GDM1 (cell line): ENCODE measurements at places on chromosomes 7 and 10.

GRCh38 chr10:7866176-7866575 lies 47.9 kb downstream of the TAF3 start:
- no peak for DNase-seq

DNA sequence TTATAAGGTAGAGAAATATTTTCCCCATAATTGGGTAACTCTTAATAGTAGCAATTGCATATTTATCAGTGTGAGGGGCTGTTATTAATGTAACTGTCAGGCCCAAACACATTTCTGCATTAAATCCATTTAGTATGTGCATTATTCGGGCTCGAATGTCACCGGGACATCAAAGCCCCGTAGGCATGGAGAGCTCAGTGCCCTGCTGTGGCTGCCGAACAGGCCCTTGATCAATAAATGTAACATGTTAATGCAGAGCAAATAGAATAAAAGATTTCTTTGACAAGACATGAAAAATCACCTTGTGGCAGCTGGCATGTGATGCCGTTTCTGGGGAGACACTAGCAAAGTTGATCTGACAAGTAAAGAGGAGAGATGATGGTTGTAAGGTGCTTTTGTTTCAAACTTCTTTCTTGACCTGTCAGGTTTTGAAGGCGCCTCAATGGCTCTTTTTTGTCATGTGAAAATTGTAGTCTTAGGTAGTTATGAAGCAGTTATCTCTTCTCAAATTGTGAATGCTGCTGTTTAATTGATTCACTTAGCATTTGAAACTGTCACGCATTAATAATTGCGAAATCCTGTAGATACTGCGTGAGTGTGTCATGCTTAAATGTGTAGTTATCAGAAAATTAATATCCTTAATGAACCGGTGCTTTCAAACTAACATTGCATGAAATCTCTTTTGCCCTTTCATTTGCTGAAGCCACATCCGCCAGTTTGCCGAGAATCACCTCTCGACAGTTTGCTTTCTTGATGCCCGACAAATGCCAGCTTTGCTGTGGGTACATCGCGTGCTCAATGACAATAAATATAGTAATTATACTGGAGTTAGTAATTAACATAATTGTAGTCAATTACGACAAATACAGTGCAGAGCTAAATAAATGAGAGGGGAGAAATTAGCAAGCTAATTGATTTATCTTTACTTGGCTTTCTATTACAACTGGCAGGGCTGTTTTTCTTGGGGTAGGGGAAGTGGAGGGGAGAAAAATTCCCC lies 19.5 kb downstream of the LRMDA start:
- DNase-seq, result no peak

DNA sequence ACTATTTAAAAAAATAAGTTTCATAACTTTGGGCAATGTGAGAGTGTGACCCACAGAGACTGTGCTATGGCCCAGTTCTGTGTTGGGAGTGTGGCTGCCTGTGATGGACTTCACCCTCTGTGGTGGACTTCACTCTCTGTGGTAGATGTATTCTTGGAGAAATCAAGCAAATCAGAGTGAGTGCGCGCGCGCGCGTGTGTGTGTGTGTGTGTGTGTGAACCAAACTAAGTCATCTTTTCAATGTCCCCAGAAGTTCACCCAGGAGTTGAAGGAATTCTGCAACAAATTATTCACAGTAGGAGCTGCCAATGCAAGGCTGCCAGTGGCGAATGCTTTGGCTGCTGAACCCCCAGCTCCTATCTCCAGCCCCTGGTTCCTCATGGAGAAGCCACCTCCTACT lies 184.5 kb downstream of the ADAM12 start:
- no peak for DNase-seq

GRCh38 chr10:69449841-69450240 lies 1.4 kb upstream of the TSPAN15 start:
- DNase-seq, result no peak

- DNase-seq, result no peak
Measured at GRCh38 chr10:87866412-87866974, 3.1 kb downstream of the PTEN start.

DNA sequence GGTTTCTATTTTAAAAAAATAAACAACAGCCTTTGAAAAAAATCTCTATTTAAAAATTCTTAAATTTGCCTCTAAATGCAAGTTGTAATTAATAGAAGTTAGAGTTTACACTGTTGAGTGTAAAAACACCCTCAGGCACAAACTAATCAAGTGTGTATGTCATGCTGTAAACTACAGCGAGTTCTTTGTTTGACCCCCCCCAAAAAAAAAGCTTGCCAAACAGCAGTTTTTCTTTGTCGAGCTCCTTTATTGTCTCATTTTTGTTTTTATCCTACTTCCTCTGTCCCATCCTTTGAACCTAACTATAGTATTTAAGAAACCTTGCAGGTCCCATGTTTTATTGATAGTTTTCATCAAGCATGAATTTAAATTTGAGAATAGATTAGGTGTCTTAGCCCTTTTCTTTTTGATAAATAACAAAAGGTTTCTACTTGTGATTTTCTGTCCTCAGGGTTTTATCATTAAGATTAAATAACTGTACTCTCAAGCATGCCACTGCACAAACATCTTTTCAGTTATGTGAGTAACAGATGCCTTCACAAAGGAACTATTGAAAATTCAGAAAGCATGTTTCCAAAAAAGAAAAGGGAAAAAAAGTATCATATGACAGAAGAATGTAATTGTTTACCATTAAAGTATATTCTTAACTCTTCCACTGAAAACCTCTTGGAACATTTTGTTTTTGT lies 176.0 kb downstream of the ARID5B start:
- DNase-seq, result no peak

- DNase-seq, result no peak
Measured at GRCh38 chr10:58464956-58465355, 47.7 kb upstream of the BICC1 start.

- no peak for DNase-seq
Measured at GRCh38 chr7:3217166-3217565, 83.9 kb upstream of the SDK1 start.

GRCh38 chr7:82904871-82905270 lies 257.8 kb downstream of the PCLO start:
- no peak for DNase-seq

GRCh38 chr10:45118929-45119328 lies 118.2 kb downstream of the ZNF22 start:
- no peak for DNase-seq

- no peak for DNase-seq
Measured at GRCh38 chr7:46035166-46035565, 114.1 kb upstream of the IGFBP3 start.

DNA sequence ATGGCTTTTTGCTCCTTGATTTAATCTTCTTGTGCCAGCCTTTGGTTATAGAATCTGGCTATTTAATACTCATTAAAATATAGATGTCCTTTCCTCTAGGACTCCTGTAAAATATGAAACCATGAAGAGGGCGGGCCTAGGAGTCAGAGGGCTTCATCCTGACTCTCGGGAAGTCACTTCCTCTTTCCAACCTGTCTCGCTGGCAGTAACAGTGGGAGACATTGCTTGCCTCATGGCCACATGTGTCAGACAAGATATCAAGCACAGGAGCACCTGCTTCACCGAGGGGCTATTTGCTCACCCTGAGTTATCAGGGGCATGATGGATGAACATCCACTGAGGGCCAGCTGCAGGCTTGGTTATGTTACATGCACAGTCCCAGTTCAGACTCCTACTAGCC lies 31.0 kb downstream of the SLIT1 start:
- DNase-seq, result no peak

DNA sequence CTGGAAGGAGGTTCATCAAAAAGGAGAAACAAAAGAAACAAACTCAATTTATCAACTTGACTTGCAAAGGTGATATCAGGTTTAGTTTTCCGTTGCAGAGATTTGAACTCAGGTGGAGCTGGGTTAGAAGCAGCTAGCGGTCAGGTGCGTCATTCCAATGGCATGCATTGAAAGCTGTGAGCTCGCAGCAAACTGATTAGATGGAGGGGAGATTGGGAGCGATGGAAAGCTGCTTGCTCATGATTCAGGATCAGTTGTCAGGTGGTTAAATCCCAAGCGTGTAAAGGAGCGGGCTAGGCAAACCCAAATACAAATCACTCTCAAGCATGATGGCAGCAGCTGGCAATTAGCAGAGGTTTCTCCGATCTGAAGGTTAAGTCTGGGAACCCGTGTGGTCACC lies 49.3 kb upstream of the AFAP1L2 start:
- DNase-seq, result no peak

DNA sequence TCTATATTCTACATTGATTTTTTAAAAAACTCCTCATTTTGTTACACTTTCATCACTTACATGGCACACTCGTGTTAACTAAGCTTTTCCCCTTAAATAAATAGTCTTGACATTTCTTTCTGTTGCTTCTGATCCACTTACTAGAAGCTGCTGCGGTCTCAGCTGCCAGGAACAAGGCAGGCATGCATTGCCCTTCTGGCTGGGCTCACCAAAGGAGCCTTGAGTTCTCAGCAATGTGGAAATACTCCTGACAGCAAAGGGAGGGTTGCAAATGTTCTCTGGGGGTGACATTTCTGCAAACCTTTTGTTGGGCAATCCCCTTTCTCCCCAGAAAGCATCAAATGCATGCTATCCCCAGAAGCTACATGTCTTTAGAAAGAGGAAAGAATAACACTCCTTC lies 350.1 kb downstream of the PRPF18 start:
- DNase-seq, result no peak

DNA sequence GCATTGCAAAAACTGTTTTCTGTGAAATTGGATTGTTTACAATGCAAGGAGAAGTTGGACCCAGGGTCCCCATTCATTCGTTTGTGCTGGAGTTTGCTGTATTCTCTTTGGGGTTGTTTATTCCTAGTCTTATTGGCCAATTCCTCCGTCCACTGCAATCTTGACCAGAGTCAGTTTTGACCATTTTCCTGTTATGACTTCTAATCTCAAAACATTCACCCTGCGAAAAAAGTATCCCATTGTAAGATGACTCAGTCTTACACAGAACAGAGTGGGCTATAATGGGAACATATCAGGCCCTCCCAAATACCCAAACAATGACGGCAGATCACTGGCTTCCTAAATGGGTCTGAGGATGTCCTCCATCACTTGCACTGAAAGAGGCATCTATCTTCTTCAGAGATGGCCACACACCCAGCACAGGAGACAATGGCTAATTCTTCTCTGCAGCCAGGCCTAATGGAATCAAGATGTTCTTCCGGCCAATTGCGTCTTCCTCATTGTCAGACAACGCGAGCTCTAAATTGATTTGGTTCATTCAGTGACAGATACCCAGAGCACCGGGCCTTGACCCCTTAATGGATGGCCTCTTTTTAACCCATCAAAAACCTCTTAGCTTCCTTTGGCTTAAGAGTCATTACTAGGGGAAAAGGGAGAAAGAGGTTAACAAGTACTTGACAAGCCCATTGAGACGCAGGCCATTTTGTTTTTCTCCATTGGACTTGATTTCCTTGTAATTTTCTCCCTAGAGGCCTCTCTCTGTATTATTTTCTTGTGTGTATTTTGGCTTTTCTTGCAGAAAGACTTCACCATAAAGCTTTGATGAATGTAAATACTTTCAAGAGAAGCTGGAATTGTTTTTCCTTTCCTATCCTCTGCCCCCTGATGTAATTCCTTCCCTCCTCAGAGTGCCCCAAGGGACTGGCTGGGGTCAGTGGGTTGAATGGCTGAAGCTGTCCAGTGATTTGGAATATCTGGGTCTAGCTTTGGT lies 129.6 kb downstream of the PRPF18 start:
- DNase-seq, result no peak

GRCh38 chr10:64771253-64772050 lies 1250.3 kb downstream of the REEP3 start:
- DNase-seq, result no peak

- DNase-seq, result no peak
Measured at GRCh38 chr10:106577266-106577665, 587.2 kb downstream of the SORCS1 start.

DNA sequence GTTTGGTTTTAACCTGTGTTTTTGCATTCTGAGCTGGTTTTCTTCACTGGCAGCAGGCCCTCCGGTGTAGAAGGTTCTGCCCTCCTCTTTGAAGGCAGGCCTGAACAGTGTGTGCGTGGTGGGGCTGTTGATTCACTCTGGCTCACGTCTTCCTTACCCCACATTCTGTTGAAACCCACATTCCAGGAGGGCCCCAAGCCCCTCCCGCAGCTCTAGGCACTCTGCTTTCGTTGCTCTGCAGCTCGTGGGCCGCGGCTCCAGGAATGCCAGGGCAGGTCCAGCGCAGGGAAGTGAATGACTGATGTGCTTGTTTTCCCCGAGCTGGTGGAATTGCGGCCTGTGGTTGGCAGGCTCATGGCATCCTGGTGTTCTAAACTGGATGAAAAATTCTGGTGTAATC lies 49.0 kb downstream of the HTRA1 start:
- DNase-seq, result no peak

- DNase-seq, result peak; percentile 10
Measured at GRCh38 chr7:26284995-26285632, 6.5 kb upstream of the SNX10 start.

DNA sequence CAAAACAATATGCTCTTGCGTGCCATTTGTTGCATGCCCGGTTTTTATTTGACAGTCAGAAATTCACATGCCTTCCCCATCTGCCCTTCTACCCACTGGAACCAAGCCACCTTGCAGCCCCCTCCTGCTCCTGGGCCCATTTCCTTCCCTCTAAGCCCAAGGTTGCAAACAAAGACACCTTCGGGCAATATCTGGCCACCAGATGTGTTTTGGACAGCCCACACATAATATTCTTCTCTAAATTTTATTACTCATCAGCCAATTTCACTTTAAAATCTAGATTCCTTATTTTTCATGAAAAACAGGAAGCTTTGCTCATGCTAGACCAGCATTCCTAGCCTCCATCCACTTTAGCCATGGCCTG lies 18.2 kb upstream of the C10orf105 start:
- DNase-seq, result peak; percentile 24

DNA sequence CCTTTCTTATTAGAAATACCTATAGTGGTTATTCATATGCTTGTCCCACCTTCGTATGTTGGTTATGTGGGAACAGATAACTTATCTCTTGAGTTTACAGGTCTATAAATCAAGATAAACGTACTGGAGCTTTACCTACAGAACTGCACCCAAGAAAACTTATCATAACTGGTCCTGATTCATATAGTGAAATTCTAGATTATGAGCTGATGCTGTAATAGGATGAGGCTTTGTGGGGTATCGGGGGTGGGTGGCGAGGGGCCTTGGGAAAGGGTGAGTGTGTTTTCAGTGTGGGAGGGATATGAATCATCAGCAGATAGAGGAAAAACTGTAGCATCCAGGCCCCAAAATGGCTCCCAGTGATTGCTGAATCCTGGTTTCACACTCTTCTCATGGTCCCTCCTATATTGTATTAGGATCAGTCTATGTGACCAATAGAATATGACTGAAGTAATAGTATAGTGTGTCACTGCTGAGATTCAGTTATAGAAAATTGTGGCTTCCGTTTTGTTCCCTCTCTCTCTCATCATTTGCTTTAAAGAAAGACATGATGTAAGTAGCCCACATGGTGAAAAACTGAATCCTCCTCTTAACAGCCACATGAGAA lies 706.8 kb upstream of the LRRTM3 start:
- DNase-seq, result no peak

GRCh38 chr10:48478980-48479811 lies 125.7 kb downstream of the ARHGAP22 start:
- no peak for DNase-seq

DNA sequence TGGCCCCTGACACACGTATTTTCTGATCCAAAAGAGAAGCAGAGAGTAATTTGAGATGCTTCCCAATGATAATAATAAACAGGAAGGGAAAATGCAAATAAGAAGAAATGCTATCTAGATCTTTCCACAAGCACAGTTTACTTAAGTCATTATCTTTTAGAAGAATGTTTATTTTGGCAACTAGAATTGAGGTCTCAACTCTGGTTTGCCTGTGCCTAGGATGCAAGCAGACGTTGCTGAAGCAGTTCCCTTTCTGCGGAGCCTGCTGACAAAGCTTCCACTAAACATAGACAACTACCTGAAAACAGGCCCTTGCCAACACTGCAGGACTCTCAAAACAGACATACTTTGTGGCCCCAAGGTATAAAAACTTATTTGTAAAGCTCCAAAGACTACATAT lies 315.8 kb upstream of the POM121L12 start:
- no peak for DNase-seq
